Activated CD4-positive, alpha-beta T cell treated with anti-CD3 and anti-CD28 coated beads, Interleukin-10, Interleukin-2, amounts not matched to agents 100 ng/mL and 50 ng/mL, durations not matched to agents 16 hours and 8 hours (primary cell): ENCODE measurements at places on chromosomes 7 and 10.
A peak's percentile ranks its signal among the peaks of the same experiment; 100 is the strongest.

- no peak for DNase-seq
Observed at GRCh38 chr7:144513334-144513733, 109.8 kb upstream of the NOBOX start.

GRCh38 chr7:105268511-105269392 is 120.0 kb downstream of the SRPK2 start:
- peak; percentile 56 for DNase-seq

GRCh38 chr7:34362621-34363020 is 295.4 kb upstream of the NPSR1 start:
- no peak for DNase-seq

- no peak for DNase-seq
Observed at GRCh38 chr10:30158325-30158960, 99.1 kb upstream of the JCAD start.

- no peak for DNase-seq
Observed at GRCh38 chr10:8296090-8296733, 241.7 kb downstream of the GATA3 start.

GRCh38 chr7:134874407-134874806 is 95.0 kb downstream of the CALD1 start:
- no peak for DNase-seq

- DNase-seq, result no peak
Observed at GRCh38 chr7:154640266-154640865, 362.6 kb downstream of the PAXIP1 start.

DNA sequence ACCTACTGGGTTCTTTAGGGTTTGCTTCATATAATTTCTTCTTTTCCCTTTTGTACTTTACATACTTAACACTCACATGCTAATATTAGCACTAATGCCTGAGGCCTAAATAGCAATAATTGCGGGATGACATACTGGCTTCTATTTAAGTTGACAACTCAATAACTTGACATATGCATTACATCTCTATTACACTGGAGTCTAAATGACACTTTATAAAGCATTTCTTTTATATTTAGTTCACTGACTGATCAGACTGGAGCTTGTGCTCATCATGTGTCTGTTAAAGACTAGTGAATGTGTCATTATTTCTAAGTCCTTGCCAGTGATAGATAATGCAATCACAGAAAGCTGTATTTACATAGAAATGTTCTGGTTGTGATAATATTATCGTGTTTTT is 472.1 kb upstream of the SEMA3A start:
- DNase-seq, result no peak
